ENCODE measurements at places on chromosomes 6 and 20.

GRCh38 chr20:20277894-20278335, 90.0 kb upstream of the INSM1 start:
- DNase-seq, result no peak

- no peak for DNase-seq
These were observed 3.7 kb upstream of the TAF8 start for GRCh38 chr6:42046464-42047212.

DNA sequence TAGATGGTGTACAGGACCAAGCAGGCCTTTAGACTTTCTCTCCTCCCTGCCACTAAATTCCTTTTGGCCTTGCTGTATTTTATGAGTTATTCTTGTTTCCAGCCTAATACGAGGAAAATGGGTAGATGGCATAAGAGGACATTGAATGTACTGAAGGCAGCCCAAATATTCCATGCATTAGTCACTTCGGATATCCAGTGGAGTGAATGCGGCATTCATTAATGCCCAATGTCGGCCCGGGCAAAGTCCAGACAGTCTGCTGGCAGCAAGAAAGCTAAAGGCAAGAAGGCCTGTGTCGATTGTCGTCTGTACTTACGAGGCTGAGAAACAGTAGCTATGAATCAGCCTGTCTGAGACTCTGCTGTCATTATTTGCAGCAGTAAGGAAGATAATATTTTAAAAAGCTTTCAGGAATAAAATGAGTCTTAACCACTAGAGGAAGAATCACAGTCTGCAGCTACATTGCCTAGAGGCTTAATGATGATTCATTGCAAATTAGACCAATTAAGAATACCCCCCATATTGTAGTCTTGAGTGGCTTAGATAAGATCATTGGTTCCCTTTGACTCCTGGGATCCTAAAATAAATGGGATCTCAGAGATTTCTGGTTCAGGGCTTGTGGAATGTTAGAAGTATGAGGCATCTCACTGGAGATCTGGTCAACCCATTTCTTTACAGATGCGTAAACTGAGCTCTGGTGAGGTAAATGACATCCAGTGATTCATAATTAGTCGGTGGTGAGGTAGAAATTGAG, 534.1 kb upstream of the JAG1 start:
- DNase-seq, result no peak

GRCh38 chr6:116015983-116016382, 44.7 kb downstream of the FRK start:
- no peak for DNase-seq

GRCh38 chr20:64212755-64213154, 42.8 kb upstream of the PCMTD2 start:
- no peak for DNase-seq

- DNase-seq, result no peak
These were observed 62.7 kb upstream of the SLC2A12 start for GRCh38 chr6:134114918-134115714.

GRCh38 chr6:26199773-26200764, 112.8 kb downstream of the HFE start:
- no peak for DNase-seq

- no peak for DNase-seq
These were observed 14.3 kb downstream of the B4GALT5 start for GRCh38 chr20:49699200-49699992.

GRCh38 chr6:64990652-64991304, 716.2 kb downstream of the EYS start:
- DNase-seq, result no peak

GRCh38 chr6:146857980-146858347, 259.2 kb downstream of the ADGB start:
- DNase-seq, result no peak

DNA sequence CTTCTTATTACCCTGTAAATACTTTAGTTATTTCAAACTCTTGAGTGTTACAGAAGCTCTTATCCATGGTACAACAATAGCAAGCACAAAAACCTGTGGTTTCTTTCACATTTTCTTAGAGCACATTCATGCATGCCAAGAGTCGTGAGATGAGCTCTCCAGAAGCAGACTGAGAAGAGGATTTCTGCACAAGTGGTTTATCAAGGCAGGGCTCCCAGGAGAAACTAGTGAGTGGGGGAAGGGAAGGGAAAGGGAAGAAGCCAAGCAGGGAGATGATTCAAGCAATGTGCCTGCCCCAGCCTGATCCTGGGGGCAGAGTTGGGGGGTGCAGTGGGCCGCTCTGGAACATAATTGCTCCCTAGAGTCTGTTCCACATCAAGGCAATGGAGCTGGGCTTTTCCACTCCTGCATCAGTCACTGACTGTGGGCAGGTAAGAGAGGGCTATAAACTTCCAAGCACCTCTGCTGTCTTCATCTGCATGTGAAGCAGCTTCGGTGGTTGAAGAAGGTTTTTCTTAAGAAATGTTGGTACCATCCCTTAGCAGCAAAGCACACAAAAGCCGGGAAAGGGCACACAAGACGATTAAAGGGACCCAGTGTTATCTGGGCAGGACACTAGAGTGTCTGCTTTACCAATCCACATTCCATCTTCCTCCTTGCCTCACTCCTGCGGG, 152.1 kb downstream of the PLCB4 start:
- DNase-seq, result no peak

GRCh38 chr6:116389357-116389756, 18.6 kb downstream of the DSE start:
- DNase-seq, result no peak

DNA sequence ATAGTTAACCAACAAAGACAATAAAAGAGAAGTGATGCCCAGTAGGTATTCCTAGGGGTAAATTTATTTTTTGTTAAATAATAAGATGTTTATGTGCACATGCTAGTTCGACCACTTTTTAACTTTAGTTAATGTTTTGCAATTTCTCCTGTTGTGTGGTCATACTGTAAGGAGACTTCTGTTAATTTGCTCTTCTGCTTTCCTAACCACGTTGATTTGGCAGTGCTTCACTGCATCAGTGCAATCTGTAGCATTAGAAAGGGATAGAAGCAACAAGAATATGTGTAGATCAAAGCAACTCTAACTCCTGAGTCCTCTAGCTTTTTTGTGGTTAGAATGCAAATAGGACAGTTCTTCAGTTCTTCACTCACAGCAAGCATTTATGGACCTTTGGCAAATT, 13.9 kb downstream of the MYB start:
- DNase-seq, result no peak

- DNase-seq, result no peak
These were observed 24.2 kb downstream of the KIAA0319 start for GRCh38 chr6:24621626-24622289.

GRCh38 chr6:104541411-104541810, 318.3 kb downstream of the HACE1 start:
- no peak for DNase-seq

DNA sequence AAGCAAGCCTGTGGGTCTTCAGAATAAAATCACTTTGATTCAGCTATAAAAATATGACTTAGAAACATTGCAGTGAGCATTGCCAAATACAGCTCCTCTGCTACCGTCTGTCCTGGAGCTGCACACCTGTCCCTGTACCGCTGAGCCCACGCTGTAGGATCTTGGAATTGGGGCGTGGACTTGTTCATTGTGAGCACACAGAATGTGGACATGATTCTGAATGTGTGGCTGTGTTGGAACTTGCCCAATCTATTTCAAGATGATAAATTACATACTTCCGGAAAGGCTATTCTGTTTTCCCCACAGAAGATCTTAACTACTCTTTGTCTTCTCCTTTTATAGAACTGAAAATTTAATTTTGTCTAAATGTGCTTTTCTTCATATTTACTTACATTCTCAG, 107.3 kb downstream of the UST start:
- DNase-seq, result no peak

DNA sequence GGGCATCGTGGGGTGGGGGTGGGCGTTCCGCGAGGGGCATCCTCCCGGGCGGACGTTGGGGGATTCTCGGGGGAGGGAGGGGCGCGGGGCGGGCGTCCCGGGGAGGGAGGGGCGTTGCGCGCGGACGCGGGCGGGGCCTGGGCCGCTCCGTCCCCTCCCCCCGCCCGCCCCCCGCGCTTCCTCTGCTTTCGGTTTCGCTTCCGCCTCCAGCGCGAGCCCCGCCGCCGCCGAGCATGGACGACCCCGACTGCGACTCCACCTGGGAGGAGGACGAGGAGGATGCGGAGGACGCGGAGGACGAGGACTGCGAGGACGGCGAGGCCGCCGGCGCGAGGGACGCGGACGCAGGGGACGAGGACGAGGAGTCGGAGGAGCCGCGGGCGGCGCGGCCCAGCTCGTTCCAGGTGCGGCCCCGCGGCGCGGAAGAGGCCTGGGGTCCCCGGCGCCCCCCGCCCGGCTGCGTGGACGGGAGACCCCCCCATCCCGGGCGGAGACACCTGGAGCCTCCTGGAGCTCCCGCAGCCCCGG, at the start of gene OGFR:
Gene OGFR (plus strand): TSS at position 209 of the 528 bp plus-strand sequence. CDS start 25 bp downstream, at position 234.
- DNase-seq, result peak; percentile 49

DNA sequence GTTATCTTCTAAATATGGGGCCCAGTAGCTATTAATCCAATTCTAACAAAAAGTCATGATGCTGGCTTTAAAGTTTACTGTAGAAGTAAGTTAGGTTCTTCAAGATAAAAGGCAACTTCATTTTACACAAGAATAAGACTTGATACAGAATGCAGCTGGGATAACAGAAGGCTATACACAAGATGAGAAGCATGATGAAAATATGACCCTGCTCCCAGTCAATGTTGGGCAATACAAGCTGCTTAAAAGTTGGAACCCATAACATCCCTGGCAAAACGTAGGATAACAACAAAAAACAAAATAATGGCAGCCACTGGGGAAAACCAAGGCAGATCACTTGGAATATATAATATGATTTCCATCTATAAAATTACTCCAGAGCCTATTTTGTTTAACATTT, 87.6 kb upstream of the RSPO3 start:
- no peak for DNase-seq

Measured in stimulated activated CD4-positive, alpha-beta T cell treated with anti-CD3 and anti-CD28 coated beads, Interleukin-1b, Interleukin-23, amount 100 ng/mL, for 1 hour (primary cell).